Stimulated activated CD8-positive, alpha-beta memory T cell treated with anti-CD3 and anti-CD28 coated beads, Interleukin-7, amount 100 ng/mL, for 1 hour (primary cell): ENCODE measurements at places on chromosomes 3 and 15.

DNA sequence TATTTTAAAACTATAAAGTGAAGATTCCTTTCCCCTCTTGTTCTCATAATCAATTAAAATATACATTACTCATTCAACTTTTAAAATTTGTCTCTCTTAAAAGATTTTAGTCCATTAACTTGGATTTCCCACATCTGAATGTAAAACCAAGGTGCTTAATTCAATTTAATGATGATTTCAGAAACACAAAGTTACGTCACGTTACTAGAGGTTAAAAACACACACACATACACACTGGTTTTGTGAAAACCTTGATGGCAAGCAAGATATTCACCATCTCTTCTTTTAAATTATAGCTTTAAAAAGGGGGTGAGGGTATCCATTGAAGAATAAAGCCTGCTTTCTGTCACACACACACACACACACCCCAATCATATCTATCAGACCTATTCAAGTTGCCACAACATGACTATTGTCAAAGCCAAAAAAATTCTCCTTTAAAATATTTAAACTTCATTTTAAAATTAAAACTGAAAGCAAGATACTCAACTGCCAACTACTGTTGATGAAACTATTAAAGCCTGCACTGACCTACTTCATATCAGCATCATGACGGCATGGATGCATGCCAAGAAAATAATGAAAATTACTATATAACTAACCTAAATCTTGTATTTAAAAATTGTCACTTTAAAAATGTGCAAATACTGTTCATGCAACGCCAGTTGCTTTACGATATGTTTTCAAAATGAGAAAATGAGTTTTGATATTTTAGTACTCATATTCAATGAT lies 2.1 kb downstream of the RFX7 start:
- DNase-seq: no peak

DNA sequence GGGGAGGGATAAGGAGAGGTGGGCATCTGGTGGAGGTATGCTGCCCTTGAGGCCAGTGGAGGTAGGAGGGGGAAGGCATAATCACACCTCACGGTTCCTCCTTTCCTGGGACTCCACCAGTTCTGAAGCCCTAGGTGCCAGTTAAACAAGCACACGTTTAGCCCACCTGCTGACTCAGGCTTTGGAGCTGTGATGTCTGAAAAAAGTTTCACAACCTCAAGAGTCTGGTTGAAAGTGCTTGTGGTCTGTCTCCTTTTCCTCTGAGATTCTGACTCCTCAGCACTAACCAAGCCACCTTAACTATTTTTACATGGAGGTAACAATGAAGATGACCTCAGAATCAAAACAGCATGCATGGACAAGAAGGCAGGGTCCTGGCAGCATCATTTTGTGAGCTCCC lies 23.0 kb downstream of the HPS3 start:
- DNase-seq: no peak

DNA sequence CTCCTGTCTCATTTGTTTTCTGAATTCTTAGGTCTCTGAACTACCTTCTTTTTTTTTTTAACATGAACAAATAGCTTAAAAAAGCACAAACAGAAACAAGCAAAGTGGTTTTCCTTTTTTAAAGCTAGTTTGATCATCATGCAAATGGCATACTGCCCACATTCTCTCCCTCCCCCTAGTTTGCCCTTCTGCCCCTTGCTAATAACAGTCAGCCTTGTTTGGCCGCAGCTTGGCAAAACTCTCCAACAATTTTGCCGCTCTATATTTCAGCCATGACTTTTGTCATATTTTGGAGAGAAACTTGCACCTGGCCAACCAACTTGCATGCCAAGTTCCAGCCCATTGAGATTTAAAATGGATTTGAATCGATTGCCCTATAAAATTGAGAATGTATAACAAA lies 666.0 kb upstream of the NR2F2 start:
- DNase-seq: no peak

DNA sequence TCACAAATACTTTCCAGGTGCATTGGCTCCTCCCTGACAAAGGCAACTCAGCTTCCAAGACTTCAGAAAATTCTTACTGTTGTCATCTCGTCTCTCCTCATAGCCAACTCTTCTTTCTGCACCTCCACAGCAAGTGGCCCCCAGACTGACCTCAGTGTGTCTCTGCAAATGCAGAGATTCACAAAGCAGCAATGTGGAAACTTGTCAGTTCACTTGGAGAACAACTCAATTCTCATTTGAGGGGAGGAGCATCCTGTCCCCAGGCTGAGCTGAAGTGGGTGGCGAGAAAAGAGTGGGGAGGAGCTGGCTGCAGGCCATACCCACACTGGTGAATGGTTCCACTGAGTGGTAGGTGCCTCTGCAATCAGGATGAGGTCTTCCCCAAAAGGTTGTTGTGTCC lies 248.7 kb upstream of the IL12A start:
- no peak for DNase-seq

DNA sequence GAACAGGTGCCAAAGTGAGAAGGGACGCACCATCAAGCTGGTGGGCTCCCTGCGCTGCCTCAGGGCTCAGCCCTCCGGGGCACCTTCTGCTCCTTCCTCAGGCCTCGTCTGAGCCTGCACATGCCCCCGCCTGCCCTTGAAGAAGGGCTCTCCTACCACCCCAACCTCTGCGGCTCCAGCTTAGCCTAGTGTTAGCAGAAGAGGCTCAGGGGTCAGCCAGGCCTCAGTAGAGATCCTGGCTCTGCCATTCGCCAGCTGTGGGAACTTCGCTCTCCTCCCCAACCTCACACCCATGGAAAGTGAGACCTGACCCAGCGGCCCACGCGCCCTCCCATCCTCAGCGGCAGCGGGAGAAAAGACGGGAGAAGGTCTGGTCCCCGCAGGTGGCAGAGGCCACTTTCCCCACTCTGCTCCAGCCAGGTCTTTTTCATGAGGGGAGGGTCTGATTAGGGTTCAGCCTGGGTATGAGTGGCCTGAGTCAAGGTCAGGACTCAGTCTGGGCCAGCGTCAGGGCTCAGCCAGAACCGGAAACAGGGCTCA lies 8.2 kb downstream of the GRIP2 start:
- no peak for DNase-seq

DNA sequence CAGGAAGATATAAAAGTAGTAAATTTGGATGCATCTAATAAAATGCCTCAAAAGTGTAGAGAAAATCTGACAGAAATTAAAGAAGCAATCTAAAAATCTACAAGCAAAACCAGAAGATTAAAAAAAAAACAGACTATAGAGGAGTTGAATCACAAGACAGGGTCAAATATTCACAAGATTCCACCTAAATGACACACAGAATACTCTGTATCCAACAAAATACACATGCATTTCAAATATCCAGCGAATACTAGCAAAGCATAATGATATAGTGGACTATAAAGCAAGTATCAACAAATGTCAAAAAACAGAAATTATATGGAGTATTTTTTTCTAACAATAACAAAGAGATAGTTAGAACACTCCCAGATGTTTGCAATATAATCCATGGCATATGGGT lies 20.5 kb upstream of the ACTC1 start:
- DNase-seq: no peak

GRCh38 chr3:138434276-138434874 lies at the start of gene ESYT3:
TSS of gene ESYT3 (plus strand) at chr3:138434616. CDS start at chr3:138434799, 183 bp downstream.
- DNase-seq: no peak

DNA sequence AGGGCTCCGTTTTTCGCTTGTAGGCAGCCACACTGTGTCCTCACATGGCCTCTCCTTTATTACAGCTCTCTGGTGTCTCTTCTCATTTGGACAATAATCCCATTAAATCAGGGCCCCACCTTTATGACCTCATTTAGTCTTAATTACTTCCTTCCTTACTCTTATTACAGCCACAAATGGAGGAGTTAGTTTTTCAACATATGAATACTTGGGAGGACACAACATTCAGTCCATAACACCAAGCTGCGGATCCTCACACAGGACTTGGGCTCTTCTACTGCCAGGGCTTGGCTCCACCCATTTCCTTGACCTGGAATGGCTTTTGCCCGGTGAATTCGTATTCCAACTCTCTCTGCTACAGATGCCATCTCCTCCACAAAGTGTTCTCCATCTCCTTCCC lies 74.3 kb upstream of the SLC7A14 start:
- no peak for DNase-seq

DNA sequence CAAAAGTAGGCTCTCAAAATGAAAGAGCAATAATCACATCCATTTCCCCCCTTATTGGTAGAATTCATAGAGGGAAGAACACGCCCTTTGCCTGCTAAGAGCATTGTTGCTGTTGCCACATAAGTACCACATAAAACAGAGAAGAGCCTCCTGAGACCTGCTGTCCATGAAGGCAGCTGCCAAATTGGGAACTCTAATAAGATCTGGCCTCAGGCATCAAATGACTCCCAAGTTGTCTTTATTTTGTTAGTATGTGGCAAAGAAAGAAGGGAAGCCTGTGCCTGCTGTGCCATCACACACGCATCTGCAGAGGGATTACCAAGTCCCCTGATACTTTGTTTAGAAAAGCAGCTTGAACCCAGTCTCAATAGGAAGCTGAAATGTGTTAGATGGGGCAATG lies 23.9 kb downstream of the VGLL3 start:
- no peak for DNase-seq

DNA sequence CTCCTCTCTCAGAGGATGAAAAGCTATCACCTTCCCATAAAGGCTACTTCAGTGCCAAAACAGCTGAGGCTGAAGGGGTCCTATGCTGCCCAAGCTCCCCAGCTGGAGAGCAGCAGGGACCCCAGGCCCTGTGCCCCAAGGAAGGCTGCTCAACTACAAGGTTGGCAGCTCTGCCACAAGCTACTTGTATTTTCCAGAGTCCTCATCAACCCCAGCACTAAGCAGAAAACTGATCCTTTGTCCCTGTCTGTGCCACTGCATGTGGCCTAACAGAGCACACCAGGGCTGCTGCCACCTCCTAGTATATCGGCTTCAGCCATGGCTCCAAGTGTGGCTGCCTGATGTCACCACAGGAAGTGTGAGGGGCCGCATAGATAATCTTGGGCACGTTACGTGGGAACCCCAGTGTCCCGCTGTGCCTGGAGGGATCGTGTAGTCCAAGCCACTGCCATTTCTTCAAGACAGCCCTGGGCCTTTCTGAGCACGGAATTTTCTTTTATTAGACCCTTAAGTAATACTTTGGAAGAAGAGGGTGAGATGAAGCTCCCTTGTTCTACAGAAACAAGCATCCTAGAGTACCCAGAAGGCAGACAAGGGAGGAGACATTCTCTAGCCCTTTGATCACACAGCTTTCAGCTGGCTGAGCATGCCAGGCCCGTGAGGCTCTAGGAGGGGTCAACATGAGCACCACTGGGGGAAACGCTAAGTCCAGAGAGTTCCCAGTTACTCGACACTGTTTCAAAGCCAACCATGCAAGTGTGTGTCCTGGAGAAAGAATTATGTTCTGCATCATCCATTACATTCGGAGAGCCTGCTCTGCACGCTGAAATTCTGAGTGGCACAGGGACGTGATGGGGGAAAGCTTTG lies 60.7 kb downstream of the CAPN7 start:
- no peak for DNase-seq

DNA sequence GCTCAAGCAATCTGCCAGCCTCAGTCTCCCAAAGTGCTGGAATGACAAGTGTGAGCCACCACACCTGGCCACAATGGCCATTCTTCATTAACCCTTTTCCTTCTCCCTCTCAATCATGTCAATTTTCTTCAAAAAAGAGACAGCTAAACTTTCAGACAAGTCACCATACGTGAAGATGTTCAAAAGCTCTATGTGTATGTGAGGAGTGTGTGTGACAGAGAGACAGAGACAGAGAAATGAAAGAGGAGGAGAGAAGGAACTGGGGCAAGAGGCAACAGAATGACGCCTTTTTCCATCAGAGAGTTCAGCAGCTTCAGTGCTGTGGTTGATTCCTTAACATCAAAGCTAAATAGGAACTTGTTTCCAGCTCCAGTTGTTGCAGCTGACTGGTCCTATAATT lies 27.4 kb downstream of the OSBPL10 start:
- no peak for DNase-seq

DNA sequence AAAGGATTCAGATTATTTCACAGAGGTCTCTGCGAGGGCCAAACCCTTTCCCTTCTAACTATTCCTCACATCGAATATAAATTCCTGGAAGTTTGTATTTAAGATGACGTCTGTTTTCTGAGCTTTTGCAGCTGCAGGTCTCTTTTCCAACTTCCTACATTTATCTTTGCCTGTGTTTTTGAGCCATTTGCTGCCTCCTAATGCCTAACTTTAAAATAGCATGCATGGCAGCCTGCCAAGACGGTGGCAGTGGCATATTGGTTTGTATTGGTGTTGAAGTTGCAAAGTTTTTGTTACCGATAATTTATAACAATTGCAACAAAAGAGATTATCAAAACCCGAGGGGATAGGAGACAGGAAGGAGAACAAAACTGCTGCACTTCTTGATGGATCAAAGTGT lies 187.1 kb upstream of the DNAJC19 start:
- DNase-seq: no peak

GRCh38 chr15:76169911-76170800 lies 110.4 kb downstream of the TMEM266 start:
- no peak for DNase-seq

DNA sequence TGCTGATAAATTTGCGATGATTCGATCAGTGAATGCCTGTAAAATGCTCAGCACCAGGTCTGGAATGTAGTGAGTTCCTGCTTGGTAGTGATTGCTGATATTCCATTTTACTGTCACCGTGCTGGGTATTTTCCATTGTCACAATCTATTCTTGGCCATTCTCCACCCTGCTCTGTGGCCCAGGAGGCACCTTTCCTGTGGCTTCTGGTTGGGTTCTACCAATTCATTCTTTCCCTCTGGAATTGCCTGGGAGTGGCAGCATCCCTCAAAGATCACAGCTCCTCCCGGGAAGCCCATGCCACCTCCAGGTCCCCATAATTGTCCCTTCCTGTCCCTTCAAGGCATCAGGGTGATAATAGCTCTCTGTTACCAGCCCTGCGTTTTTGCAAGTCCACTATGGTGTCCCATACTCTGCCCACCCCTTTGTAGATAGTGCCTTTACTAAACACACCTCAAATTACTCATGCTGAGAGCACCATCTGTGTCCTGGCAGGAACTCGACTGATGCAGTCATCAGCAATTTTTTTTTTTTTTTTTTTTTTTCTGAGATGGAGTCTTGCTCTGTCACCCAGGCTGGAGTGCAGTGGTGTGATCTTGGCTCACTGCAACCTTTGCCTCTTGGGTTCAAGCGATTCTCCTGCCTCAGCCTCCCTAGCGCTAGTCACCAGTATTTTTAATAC lies 177.8 kb upstream of the PROK2 start:
- no peak for DNase-seq

DNA sequence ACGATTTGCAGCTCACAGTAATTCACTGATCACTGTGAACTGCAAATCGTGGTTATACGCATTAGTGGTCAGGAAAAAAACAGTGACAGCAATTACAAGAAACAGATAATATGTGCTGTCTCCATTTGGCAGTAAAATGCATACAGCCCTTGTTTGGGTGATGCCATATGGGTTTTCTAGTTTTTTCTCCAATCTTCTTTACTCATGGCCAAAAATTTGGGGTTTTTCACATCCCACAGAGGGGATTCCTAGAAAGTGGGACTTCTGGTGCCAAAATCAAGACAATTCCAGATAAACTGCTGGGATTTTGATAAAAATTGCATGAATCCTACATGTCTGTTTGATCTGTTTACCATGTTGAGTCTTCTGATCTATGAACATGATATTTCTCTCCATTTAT lies 15.6 kb downstream of the NDN start:
- DNase-seq: no peak
